EL (cell line): ENCODE measurements at places on chromosomes 13 and 19.

DNA sequence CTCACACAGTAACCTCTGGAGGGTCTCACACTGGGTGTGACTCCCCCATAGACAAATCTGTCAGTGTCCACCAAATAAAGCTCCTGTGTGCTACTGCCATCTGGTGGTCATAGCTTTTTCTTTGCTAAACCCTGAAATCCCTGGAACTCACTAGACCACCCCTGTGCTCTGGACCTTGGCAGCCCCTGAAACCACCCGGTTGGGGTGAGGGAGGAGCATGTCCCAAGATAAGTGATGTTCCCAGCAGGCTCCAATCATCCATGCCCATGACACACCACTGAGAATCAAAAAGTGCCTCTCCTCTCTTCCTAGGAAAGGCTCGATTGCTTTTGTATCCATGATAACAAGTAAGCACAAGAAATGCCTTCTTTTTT, 6.5 kb upstream of the HSD17B14 start:
- DNase-seq = peak; percentile 55

DNA sequence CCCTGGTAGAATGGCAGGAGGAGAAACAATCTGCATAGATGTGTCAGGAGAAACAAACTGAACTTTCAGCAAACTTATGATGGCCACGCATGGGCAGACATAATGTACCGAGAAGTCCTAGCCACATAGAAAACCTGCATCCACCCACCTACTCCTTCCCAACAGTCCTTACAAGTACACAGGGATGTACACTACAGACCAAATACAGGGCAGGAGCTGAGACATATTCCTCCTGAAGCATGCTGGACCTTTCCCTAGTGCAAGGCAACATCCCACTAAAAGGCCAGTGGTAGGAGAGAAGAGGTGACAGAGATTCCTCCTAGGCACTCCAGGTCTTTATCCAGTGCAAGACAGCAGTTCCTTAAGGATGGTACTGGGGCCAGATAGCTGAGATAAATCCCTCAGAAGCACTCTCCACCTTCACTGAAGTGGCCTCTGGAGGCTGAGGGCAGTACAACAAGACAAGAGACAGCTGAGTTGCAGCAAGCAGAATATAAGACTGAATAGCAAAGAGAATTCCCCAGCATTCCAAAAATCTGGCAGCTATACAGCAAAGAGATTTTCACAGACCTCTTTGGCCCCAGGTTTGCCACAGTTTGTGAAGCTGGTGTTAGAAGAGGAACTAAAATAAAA, 18.3 kb downstream of the VWA8 start:
- DNase-seq = peak; percentile 52

DNA sequence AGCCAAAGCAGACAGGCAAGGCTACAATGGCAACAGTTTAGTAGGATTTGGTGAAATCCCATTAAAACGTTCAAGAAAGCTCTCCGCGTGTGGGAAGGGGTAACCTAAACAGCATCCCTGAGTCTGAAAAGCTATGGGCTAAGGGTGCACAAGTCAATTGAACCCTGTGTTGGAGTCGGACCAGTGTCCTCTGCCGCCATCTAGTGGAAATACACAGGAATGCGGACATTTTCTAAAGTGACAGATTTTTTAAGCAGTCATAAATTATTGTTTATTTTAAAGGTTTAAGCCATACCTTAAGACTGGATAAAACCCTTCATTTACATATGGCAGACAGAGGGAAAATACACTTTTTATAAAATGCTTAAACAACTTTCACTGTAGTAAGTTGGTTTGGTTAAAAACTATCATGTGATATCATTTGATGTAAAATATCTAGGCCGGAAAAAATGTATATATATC, 26.5 kb upstream of the LSM14A start:
- peak; percentile 53 for DNase-seq

- DNase-seq = no peak
Measured at GRCh38 chr13:71979616-71980015, 112.6 kb upstream of the DACH1 start.

DNA sequence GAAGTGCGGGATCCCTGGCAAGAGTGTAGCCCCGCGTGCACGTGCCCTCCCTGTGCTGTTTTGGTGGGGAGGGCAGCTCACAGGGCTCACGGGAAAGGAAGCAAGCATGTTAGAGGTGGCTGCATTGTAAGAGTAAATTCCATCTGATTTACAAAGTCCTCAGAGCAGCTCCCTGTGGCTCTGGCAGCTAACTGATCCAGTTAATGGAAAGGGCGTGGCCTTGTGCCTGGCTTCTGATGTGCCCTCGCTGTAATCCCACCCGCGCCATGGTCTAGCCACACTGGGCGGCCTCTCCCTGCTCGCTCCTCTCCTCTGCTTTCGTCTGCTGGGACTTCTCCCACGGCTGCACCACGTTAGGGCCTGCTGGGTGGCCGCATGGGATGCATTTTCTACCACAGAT, 258.5 kb downstream of the FGF9 start:
- no peak for DNase-seq

GRCh38 chr19:55674459-55674840, 576 bp upstream of the EPN1 start:
- DNase-seq = peak; percentile 13

DNA sequence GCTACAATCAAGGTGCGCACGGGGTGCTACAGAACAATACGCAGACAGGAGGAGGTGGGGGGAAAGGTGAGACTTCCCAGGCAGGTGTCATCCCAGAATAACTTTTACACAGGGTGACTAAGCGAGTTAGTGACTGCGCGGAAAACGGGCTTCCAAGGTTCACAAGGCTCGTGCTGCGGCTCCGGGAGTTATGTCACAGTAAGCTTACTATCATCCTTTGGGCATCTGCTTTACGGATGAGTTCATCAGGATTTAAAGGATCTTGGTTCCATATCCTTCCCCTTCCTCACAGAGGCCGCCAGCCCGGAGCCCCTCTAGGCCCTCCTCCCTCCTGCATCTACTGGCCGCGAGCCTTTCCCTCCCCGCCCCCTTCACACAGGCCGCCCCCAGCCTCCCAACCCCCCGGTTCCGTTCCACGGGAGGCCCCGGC, 474 bp upstream of the IFT88 start:
- DNase-seq = peak; percentile 81

GRCh38 chr19:17036640-17037039, 10.0 kb upstream of the CPAMD8 start:
- no peak for DNase-seq

GRCh38 chr19:42270346-42271044, 1.4 kb downstream of the CIC start:
- DNase-seq = peak; percentile 77

- no peak for DNase-seq
Measured at GRCh38 chr13:49367640-49368422, 76.0 kb downstream of the CAB39L start.

DNA sequence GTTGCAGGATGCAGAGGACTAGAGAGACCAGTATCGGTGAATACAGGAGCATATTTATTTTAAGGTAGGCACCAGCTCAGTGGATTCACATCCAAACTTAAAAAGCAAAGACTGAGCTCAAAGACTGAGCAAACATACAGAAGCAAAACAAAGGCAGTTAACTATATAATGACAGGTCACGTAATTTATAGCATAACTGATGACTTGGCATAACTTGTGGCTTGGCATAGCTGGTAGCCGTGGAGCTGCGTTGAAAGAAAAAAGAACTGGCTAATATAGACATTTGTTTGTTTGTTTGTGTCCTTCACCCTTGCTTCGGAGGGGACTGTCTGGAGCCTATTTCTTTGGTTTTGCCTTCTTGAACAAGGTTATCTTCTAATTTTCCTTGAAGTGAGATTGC, 33.7 kb downstream of the ZNF493 start:
- DNase-seq = no peak

DNA sequence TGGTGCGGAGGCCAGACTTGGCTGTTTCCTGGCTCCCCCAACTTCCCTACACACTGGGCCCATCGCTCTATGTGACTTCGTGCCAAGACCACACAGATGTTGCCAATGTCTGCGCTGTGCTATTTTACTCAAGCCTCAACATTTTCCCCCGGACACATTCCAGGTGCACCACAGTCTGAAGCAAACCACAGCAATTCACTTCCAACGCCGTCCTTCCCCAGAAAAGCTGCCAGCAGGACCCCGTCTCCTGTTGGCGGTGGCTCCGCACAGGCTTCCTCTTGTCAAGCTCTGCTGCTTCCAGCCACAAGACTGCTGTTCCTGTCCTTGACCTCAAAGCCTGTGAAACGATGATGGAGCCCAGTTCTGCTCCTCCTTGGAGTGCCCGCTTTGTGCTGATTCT, 100.7 kb downstream of the CRYL1 start:
- no peak for DNase-seq

DNA sequence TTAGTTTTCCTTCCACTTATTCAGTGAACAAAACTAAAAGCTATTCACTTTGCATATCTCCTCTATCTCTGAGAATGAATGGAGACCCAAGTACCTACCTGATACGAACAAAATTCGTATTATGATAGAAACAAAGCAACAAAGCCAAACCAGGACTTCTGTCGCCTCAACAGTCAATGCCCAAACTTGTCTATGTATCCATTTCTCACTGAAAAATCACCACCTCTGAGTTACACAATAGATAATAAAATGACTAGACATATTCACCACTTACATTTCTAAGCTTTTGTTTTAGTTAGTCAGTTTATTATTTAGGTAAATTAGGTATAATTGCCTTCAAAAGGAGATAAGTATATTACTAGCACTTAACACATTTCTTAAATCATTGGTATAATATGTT, 67.7 kb downstream of the CAB39L start:
- no peak for DNase-seq

GRCh38 chr13:78032132-78032531, 113.5 kb upstream of the EDNRB start:
- no peak for DNase-seq

GRCh38 chr13:96632536-96633320, 361.5 kb downstream of the OXGR1 start:
- DNase-seq = no peak

DNA sequence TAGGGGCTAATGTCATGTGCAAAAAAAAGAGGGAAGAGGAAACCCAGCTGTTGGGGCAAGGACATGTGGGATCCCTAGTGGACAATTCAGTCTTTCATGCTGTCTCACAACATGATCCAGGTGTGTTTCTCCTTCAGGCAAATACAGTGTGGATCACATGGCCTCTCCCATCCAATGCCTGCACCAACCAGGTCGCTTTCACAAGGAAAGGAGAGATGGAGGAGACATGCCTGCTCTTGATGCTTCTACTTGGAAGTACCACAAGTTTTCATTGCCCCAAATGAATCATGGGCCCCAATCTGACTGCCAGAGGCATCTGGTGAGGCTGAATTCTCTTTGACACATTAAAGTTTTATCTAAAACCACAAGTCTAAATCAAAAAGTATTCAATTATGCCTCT, 82.1 kb downstream of the DLEU7 start:
- DNase-seq = no peak

DNA sequence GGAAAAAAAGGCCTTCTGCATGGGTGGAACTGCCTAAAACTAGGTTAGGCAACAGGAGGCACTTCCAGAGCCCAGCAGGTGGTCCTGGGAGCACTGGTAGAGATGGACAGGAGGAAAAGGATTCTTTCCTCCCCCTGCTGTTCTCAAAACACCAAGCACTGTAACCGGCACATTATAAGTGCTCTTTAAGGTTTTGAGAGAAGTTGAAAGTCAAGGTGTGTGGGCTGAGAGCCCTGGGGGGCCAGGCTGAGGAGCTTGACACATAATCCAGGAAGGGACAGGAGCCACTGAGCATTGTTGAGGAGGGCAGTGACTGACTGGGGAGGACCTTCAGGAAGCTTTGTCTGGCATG, 32.3 kb downstream of the SPATA13 start:
- DNase-seq = no peak

- DNase-seq = no peak
Measured at GRCh38 chr19:11025997-11026396, 63.3 kb upstream of the LDLR start.

DNA sequence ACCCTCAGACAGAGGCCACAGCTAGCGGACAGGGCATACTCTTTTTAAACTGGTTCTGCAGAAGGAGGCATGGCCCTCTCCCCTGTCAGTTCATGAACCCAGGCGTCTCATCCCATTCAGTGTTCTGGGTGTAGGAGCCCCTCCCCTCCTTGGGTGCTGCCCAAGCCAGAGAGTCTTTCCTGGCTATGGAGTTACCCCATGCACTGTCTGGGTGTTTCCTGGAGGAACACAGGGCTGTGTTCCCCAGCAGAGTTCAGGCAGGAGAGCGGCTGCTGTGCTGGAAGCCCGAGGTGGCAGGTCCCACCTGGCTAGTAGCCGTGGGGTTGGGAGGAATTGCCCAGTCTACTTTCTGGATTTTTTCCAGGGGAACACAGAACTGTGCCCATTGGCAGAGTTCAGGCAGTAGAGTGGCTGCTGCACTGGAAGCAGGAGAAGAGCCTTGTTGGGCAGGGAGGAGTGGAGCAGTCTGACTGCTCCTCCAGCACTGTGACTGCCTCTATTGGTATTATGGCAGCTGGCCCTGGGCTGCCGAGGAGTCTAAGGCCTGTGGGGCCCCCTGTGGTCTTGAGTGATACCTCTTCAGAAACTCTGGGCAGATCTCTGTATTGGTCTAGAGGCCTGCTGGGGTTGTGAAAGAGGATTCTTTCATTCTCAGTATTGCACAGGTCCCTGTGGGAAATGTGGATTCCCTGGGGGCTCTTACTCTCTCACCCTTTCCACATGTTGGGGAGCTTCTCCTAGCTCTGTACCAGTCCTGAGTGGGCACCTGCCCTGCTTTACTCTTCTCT, 168.3 kb downstream of the PCDH20 start:
- no peak for DNase-seq

DNA sequence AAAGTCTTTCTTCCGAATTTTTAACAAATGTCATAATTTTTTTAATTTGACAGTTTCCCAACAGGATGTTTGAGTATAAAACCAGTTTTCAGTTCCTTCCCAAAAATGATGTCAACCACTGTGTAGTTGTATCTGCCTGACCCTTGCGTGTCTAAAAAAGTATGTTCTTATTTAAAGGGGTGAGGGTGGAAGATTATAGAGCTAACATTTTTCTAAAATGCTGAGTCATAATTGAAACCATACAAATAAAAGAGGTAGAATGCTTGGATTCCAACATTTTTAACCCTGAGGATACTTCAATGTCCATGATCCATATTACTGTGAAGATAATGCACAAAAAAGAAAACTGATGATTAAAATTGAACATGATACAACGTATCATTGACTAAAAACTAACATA, 1388.8 kb downstream of the UQCRFS1 start:
- no peak for DNase-seq

GRCh38 chr19:16185768-16186123, 536 bp downstream of the FAM32A start:
- peak; percentile 55 for DNase-seq
